ENCODE measurements at places on chromosomes 1 and 21.

GRCh38 chr1:212698467-212699103, 1.1 kb downstream of the BATF3 start:
- DNase-seq: no peak

DNA sequence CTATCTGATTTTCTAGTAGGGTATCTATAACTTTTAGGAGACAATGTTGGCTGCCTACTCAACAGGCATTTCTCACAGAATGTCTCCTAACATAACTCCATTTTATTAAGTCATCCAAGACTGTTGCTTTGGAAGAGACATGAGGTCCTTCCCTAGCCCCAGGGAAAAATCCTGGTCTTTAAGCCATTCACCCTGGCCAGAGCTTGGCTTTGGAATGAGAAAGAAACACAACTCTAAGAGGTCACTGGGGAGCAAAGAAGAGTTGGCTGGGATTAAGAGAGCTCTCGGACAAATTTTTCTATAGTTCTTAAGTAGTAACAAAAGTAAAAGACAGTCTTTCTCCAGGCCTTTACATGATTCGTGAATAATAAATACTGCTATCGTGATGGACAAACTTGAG, 57.9 kb downstream of the PCNX2 start:
- DNase-seq: no peak

GRCh38 chr1:7013833-7014639, 228.8 kb downstream of the CAMTA1 start:
- DNase-seq: no peak

DNA sequence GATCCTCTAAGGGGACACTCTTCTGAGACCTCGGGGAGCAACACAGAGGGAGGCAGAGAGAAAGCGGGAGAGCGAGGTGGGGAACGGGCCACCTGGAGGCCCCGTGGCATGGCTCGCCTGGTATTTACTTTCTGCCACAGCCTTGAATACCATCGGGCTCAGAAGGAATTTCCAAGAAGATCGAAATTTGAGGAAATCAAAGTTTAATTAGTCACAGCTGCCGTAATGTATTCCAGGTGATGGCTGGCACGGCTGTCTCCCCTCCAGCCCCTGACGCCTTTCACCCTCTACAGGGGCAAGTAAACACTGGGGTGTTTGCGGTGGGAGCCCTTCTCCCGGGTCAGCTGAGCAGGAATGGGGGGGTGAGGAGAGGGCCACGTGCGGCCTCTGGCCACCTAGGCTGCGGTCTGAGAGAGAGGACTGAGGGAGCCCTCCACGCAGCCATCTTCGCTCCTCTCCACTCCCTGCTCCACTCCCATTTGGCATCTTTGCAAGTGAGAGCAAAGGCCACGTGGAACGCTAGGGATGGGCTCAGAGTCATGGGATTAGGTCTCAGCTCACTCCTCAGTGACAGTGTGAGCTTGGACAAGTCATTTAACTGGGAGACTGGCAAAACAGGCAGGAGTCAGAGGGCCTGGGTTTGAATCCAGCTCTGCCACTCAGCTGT, 125.2 kb downstream of the SYF2 start:
- DNase-seq: no peak

- no peak for DNase-seq
Observed at GRCh38 chr1:85326336-85326735, 49.9 kb upstream of the BCL10 start.

DNA sequence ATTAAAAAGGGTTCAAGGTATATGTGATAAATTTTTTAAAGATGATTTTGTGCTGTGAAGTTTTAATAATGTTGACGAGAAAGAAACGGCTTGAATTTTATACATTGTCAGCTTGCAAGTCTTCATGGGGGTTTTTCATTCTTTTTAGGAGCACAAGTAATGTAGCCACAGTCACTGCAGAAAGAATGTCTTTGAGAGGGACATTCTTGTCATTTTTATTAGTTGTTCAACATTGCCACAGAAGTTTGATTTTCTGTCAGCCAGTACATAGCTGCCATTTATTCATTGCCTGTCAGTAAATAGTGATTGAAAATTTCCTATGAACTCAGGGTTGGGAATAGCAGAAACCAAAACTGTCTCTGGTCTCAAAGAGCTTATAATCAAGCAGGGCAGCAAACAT, 156.3 kb downstream of the DHRS3 start:
- DNase-seq: no peak

DNA sequence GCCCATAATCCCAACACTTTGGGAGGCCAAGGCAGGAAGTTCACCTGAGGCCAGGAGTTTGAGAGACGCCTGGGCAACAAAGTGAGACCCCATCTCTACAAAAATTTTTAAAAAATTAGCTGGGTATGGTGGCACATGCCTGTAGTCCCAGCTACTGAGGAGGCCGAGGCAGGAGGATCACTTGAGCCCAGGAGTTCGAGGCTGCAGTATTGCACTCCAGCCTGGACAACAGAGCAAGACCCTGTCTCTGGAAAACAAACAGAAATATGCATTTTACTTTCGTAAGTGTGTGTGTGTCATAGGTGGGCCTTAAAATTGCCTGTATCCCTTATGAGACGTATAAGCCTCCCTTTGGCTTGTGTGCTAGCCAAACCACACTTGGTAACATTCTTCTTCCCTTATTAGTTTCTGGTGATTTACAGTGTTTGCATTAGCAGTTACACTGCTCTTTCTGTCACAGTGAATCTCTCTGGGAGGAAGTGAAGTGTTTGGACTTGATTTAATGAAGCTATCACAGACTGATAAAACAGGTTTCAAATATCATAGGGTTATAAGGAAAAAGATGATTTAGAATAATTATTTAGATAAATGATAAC, 48.9 kb upstream of the KIF26B start:
- DNase-seq: no peak

DNA sequence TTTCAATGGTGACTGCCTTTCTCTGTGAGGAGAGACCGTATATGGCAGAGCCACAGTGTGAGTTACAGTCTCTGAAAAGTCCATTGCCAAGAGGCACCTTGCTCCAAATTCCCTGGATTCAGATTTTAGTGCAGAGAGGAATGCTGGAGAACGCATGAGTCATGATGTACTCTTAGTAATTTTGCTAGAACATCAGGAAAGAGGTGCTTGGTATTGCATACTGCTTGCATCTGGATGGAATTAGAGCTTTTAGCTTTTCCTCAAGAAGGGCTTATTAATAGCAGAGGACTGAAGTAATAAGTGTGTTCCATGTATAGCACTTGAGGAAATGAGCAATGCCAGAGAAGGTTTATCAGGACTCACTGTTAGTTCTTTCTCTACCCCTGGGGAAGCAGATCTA, 40.5 kb upstream of the AKT3 start:
- DNase-seq: no peak

GRCh38 chr1:12231276-12231595, 1.4 kb downstream of the VPS13D start:
- DNase-seq: no peak

Measured in hematopoietic multipotent progenitor cell treated with erythropoietin and hydrocortisone succinate and interleukin-3 and kit ligand, for 6 days (in vitro differentiated cells).